Nephron progenitor cell (in vitro differentiated cells): ENCODE measurements at places on chromosomes 4 and X.

DNA sequence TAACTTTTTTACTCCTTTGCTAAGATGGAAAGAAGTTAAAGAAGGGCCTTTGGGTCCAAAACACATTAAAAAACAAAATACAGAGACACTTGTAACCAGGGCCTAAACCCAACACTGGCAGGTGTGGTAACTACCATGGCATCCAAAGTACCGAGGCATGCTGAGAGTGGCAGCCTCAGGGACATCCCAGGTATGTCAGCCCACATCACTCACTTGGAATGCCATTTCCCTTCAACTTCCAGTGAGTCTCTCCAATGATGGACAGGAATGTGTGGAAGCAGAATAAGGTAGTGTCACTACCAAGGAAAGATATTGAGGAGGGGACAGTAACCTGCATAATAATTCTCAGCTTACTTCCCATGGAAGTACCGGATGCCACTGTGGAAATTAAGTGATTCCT is 79.5 kb upstream of the SCOC start:
- DNase-seq: no peak

DNA sequence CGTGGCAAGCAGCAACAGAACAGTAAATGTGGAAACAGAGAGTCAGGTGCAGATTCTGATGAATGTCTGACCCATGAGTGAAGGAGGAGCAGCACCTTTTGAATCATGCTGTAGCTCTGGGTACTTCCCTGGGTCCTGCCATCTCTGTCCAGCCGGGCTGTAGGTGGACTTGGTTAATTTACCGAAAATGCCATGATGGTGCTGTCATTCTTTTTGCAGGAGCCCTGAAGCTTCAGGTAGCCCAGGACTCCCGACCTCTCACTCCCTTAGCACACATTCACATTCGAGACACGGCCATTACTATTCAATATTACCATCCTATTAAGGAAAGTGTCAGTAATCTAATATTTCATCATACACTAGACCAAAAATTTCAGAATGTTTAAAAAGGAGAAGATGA is 320.9 kb downstream of the STK32B start:
- DNase-seq: no peak

DNA sequence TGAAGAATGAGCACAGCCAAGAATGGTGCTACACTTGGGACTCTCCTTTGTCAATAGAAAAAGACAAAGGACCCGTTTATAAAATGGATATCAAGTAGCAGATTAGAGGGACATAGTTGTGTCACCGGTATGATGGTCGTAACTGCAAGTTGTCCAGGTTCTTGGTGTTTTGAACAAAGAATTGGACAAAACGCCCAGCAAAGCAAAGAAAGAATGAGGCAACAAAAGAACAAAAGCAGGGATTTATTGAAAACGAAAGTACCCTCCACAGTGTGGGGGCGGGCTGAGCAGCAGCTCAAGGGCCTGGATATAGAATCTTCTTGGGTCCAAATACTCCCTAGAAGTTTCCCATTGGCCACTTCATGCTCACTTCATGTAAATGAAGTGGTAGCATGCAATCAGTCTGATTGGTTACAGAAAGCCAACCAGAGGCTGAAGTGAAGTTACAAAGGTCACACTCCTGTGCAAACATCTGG is 54.7 kb downstream of the SHROOM3 start:
- no peak for DNase-seq

DNA sequence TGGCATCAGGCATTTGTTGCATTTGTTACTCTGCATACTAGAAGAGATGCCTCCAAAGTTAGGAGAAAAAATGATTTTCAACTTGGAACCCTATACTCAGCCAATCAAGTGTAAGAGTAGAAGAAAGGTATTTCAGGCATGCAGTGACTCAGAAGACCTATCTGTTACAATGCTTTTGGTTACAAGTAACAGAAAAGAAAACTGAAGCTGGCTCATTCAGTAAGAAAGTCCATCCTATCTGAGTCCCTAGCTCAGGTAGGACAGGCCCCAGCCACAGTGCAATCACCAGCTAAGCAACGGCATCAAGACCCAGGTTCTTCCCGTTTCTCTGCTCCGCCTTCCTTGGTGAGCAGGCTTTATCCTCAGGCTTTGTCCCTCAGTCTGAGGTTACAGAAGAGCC is 23.3 kb downstream of the MECP2 start:
- DNase-seq: no peak

DNA sequence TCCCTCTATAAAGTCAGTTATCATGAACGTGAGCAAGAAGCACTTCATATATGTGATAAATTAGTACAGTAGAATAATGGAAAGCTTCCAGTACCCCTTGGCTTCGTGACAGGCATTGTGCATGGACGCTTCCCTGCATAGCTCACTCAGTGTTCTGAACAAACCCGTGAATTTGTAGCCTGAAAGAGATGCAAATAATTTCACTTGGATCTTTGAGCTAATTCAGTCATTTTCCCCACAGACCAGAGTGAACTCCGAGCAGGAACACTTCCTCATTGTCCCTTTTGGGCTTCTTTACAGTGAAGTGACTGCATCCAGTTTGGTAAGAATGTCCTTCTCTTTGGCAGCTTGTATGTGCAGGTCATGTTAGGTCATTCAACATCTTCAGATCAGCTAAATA is 50.1 kb downstream of the ADD1 start:
- no peak for DNase-seq

DNA sequence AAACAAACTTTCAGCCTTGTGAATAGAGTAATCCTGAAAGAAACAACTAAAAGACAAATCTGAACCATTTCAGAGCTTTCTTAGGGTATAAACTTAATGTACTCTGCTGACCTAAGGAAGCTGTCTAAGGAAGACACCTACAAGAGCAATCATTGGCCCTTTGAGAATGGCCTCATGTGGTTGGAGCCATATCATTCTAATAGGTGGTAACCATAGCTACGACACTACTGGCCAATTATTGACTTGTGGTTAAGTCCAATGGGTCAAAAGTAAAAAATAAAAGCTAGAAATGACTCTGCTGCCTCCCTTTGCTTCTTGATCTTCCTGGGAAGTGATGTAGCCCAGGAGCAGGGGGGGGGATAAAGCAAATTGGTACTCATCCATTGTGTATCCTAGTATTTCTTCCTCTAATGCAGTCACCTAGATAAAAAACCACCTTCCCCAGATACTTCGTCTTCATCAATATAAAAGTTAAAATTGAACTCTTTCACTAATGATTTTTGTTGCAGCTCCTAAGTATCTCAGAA is 547.0 kb downstream of the ARAP2 start:
- no peak for DNase-seq

DNA sequence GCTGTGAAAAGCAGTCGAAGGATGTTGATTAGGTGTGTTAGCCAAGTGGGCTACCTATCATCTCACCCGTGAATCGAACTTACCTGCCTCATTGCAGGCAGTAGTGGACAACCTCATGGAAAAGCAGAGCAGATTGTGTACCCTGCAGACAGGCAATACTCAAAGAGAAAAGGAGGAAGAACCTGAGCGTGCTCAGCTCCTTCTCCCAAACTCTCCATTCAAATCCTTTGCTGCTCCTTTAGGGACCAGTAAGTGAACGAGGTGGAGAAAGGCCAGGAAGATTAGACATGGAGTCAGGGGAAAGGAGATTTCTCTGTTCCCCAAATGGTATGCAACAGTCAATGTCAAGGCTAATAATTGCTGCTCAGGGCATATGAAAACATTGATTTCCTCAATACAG is 45.2 kb upstream of the ELF2 start:
- no peak for DNase-seq

DNA sequence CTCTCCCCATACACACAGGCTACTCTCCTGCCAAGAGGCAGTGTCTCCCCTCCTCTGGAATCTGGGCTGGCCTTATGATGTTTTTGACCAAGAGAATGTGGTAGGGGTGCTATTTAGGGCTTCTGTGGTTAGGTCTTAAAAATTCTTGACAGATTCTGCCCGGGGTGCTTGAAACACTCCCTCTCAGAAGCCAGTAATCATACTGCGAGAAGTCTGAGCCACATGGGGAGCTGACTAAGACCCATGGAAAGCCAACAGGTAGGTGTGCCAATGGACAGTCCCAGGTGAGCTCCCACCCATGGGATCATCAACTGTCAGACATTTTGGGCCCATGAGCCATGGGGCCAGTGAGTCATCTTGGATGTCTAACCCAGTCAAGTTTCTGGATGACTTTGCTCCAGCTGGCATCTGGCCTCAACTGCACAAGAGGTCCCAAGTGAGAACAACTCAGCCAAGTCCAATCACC is 315.7 kb downstream of the FBXW7 start:
- DNase-seq: no peak

DNA sequence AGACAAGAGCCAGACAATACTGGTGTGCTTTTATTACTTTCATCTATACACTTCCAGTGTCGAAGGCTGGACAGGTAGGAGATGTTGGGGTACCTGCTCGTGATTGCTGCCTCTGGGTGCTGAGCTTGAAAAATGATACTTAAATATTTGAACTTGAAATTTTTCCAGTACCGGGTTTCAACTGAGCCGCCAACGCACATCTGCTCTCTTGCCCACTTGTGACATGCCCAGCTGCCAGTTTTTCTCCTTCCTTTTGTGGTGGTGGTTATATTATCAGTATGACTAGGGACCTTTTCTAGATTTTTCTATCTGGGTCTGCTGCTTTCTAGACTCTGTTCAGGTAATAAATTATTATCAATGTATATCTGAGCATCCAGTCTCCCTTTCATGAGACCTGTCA is 3.4 kb downstream of the OGT start:
- DNase-seq: no peak

DNA sequence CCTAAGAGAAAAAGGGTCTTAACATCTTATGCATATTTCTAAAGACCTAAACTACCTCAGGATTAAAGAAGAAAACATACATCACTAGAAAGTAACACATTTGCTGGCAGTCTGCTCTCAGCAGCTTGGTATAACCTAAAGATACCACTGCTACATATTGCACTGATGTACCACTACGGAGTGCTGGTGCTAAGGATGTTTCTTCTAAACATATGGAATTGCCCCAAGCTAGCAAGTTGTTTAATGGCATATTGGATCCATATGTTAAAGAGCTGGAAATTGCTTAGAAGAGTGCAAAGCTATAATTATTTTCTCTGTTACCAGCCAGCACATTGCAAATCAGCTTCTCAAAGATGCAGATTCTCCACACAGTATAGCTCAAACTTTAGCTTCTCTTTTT is 436.5 kb upstream of the GALNTL6 start:
- no peak for DNase-seq

- no peak for DNase-seq
Observed at GRCh38 chr4:4981827-4982226, 37.4 kb downstream of the CYTL1 start.

DNA sequence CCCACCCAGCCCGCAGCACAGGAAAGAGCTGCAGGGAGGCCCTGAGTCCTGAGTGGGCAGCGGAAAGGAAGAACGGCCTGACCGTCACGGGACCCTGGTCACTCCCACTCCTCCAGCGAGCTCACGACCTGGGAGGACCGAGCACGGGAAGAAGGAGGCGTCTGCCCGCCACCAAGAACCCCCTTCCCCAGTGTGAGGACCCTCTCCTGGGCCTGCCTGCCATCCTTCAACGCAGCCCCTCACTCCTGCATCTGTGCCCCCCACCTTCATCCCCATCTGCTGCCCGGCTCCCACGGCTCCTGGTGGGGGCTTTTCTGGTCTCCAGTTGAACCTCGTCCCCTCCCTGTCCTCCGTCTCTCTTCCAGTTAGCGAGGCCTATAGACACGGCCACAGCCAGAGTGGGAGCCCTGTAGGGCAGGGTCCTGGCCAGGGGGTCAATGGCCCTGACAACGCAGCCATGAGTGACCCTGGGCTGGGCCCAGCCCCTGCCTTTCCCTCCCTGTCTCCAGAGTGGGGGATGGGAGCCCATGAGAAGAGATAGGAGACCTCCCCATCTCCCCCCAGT is 41.3 kb upstream of the MXD4 start:
- no peak for DNase-seq

DNA sequence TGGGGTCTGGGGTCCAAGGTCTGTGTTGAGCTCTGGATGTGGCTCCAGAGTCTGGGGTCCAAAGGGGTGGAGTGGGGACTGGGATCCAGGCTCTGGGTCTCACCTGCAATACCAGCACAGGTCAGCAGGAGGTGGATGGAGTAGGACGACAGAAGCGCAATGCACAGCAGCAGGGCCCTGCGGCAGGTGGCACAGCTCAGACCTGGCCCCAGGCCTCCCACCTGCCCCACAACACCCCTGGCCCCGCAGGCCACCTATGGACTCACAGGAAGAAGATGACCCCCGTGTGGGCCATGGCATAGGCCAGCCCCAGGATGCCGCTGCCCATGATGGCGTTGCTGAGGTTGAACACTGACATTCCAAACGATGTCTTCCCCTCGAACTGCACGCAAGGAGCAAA is 3.4 kb downstream of the SLC38A5 start:
- peak; percentile 20 for DNase-seq

DNA sequence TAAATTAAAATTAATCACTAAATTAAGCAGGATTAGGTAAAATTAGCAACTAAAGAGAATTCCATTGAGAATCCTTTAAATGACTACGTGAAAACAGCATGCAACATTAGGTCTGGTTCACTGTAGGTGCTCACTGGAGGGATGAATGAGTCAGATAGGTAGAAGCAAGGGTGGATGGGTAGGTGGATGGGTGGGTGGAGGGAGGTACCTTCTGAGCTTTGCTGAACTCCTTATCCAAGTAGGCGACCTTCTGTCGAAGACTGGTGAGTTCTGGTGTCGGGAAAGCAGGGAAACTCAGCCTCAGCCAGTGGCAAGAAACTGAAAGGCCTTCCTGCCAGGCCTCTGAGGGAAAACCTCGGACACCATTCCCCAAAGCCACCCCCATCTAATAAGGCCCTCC is 3.0 kb downstream of the GRIPAP1 start:
- no peak for DNase-seq

- DNase-seq: no peak
Observed at GRCh38 chr4:132275583-132276121, 873.4 kb upstream of the PCDH10 start.

DNA sequence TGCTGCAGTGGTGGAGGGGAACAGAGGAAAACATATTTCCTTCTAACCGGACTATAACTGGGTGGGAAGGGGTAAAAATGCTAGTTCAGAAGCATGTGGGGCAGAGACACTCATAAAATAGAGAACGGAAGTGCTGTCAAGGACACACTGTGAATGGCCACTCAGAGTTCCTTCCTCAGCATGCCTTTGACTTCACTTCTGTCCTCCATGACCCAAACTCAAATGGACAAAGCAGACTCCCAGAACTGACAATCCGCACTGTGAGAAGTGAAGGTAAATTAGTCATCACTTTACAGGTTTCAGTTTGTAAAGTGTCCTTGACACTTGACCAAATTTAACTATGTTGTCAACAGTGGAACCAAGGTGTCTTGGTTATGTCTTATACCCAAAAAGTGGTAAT is 30.2 kb upstream of the ELF2 start:
- no peak for DNase-seq

GRCh38 chrX:57178605-57179004 is 41.4 kb upstream of the SPIN2A start:
- DNase-seq: no peak
